ENCODE measurements at places on chromosomes 2 and 18. TPM values are rescaled to one million over a fixed set of nuclear protein-coding genes. Genes with fewer than 3 reads are reported as not detected.

GRCh38 chr2:26279886-26280285, 35.1 kb downstream of the HADHB start:
- DNase-seq, result no peak

- DNase-seq, result no peak
Observed at GRCh38 chr2:216151313-216152025, 42.3 kb downstream of the XRCC5 start.

DNA sequence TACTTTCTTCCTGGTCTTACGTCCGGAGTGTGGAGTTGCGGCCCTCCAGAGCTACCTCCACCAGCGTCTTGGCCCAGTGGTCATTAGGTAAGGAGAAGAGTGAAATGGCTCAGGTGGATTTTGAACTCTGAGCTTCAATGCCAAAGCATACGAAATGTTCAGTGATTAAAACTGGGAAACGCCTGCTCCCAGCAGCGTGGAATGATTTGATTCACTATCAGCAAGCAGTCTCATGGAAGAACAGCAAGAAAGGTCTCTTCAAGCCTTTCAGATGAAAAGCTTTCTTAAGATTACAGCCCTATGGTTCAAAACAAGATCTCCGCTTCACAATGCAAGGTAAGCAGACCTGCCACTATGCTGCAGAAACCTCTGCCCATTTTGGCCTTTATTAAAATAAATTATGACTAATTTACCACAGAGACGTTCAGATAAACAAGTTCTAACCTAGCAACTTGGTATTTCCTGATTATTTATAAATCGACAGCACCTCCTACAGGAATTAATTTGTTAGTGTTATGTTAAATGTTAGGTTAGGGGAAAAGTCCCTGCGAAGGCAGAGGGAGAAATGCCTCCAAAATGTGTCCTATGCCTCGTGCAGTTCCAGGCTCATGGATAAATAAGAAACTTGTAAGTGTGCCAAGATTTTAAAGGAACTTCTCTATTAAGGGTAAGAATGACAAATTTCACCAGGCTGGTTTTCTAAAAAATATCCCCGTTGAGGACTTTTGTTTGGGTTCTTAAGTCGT, 10.1 kb downstream of the SP9 start:
- no peak for DNase-seq

DNA sequence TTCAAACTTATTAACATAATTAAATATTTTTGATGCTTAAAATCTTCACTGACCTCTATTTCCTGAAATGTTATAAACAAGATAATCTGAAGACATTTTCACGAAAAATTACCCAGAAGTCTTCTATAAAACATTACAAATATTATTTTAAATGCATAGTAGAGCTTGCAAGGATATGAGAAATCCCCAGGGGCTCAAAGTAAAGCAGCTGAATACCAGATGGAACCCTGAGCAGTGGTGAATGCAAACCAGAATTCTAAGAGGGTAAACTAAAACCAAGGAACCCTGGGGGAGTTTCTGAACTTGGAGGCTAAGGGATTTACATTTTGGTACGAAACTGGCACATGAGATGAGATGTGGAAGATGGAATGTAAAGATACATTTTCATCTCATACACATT, 83.6 kb downstream of the FSHR start:
- DNase-seq, result no peak

- no peak for DNase-seq
Observed at GRCh38 chr2:40611196-40611595, 159.3 kb upstream of the SLC8A1 start.

- no peak for DNase-seq
Observed at GRCh38 chr18:74520096-74520833, 14.0 kb upstream of the CNDP1 start.

DNA sequence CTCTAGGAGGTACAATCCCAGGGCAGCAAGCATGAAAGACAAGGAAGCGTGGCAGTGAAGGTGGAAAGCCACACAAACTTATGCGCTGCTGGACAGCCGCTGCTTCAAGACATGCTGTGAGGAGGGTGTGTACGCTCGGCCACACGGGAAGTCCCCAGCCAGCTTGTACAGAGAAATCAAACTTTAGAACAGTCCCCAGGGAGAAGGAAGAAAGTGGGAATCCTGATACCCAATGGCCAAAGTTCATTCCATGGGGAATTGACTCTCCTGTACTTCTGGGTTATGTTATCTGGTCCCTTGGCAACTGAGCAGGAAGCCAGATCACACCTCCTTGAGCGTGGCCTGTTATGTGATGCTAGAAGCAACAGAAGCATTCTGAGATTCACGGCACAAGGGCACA, 86.1 kb upstream of the BOD1L2 start:
- DNase-seq, result no peak

DNA sequence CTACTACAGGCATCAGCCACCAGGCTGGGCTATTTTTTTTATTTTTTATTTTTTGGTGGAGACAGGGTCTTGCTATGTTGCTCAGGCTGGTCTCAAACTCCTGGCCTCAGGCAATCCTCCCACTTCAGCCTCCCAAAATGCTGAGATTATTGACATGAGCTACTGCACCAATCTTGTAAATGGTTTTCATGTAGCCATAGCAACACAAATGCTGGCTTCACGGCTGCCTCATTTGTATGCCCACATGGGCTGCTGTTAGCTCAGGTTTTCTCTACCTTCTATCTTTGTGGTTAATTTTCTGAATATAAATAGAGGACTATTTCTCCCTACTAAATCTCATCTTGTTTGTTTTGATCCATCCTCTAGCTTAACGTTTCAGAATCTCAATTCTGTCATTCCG, 58.2 kb downstream of the PLEKHM3 start:
- DNase-seq, result no peak

GRCh38 chr2:120418174-120418787, 72.3 kb downstream of the INHBB start:
- DNase-seq, result no peak

DNA sequence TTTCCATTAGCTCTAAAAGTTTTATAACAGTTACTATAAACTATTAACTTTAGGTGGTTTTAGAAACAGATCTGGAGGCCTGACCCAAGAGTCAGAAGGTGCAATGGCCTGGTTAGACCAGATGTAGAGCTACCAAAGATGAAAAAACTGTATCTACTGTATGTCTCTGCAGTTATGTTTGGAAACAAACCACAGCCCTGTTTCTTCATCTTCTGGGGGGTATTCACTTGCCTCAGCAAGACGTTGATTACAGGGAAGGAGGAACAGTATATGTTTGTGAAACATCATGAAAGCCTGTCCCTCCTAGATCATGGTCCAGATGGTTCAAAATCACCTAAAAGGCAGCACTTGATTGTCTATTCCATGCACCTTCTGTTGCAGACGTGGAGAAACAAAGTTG, 220.2 kb downstream of the SUCLG1 start:
- DNase-seq, result no peak

DNA sequence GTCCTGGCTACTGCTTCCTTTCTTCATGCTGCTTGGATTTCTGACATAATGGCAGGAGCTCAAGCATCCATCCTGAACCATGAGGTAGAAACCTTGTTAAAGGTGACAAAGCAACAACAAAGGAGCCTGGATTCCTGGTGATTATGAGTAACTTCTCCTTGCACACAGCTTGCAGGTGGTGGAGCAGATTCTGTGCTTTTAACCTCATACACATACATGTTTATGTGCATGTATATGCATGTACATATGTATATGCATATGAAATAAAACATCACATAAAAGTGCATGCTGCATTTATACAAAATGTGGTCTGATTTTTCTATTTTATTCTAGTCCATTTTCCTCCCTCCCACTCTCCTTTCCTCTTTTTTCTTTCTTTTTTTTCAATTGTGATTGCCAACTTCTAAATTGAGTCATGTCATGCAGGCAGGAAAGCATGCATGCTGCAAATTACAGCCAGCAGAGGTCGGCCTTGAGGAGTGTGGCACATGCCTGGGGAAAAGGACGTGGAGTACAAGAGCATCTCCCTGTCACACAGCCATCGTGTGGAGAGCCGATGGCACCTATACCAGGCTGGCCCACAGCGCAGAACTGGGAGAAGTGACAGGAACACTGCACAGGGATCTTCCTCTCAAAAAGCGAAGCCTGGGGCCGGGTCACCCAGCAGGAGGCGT, 17.9 kb downstream of the LCT start:
- no peak for DNase-seq

GRCh38 chr2:233447506-233448219, 93.4 kb downstream of the DGKD start:
- no peak for DNase-seq

DNA sequence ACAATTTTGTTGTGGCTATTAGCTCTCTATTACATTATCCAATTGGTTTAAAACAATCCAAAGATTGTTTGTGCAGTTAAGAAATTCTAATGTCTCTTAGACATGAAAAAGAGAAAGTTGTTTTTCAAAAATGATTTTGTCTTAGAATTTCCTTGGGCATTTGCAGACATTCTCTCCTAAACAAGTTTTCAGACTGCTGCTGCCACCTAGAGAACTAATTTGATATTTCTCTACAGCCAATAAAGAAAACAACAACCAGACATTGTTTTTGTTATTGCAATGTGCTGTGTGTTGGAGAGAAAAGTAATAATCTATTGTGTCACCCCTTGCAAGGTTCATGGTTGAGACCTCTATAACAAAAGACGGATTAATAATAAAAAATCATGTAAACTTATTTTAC, 119.0 kb upstream of the SYT4 start:
- no peak for DNase-seq

DNA sequence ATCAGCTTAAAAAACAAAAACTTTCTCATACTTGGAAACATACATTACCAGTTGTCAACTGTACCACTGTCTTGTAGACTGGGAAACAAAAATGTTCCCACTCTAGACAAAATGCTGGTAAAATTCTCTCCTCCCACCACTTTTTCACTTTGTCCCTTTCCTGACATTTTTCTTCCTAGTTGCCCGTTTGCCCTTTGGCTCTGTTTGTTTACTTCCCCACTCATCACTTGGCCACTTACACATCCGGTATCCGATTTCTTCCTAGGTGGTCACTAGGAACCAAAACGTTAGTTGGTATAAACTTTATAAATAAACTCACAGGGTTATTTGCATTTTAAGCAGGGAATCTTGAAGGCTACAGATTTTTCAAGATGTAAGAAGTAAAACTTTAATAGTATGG, 84.9 kb downstream of the METTL4 start:
- no peak for DNase-seq

GRCh38 chr2:43762286-43762685, 11.6 kb upstream of the DYNC2LI1 start:
- DNase-seq, result no peak

GRCh38 chr2:143084462-143084861, 44.8 kb upstream of the ARHGAP15 start:
- no peak for DNase-seq

GRCh38 chr2:173130496-173131465, 55.1 kb downstream of the MAP3K20 start:
- no peak for DNase-seq

- DNase-seq, result no peak
Observed at GRCh38 chr18:60508108-60508507, 135.5 kb upstream of the MC4R start.

GRCh38 chr2:59073286-59073685, 832.2 kb upstream of the FANCL start:
- DNase-seq, result no peak

DNA sequence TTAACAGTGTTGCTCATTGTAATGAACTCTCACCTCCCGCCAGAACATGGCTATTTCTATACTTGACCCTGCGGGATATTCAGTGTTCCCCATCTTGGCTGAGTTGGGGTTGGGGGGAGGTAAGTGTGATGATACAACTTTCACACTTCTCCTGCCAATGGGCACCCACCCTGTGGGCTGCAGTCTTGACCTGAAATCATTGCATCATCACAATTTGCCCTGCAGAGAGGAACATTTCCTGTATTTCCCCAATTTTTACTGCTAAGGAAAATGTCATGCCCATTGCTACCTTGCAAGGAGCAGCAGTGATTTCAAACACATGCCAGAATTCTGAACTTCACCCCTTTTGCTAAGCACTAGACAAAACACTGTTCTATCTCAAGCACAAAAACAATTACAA, 92.1 kb downstream of the ADD2 start:
- no peak for DNase-seq

- DNase-seq, result no peak
Observed at GRCh38 chr18:29361843-29362242, 1184.9 kb upstream of the CDH2 start.

GRCh38 chr18:25443776-25444175, 91.8 kb upstream of the ZNF521 start:
- no peak for DNase-seq

GRCh38 chr2:191666732-191667131, 11.2 kb upstream of the NABP1 start:
- DNase-seq, result no peak

DOK1 gene
- 85.0 TPM for total RNA-seq

CDH20 gene
- not detected for total RNA-seq

RTP5 gene
- not detected for total RNA-seq

PRSS56 gene
- total RNA-seq, result not detected

FEV gene
- total RNA-seq, result not detected

ST8SIA5 gene
- not detected for total RNA-seq

PROKR1 gene
- not detected for total RNA-seq

MLPH gene
- 14.6 TPM for total RNA-seq

MEIS1 gene
- total RNA-seq, result 110 TPM

KRTCAP3 gene
- 8.8 TPM for total RNA-seq

All from uterus (tissue), 4 donors.